D721Med (cell line): ENCODE measurements at places on chromosomes 1 and 21.

DNA sequence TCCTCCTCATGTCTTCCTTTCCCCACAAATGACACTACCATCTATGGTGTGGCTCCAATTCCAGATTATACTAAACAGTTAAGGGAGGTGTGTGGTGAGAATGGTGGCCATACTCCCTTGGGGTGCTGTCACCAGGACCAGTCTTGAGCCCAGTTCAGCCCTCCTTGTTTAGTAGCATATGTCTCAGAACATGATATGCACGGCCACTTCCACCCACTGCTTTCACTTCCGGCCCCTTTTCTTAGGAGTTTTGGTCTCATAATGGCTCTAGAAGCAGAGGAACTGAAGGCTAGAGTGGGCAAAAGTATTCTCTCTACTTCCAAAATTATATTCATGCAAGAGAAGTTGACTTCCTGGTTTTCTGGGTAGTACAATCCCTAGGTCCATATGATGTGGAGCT lies 45.3 kb upstream of the CACNA1E start:
- no peak for DNase-seq

DNA sequence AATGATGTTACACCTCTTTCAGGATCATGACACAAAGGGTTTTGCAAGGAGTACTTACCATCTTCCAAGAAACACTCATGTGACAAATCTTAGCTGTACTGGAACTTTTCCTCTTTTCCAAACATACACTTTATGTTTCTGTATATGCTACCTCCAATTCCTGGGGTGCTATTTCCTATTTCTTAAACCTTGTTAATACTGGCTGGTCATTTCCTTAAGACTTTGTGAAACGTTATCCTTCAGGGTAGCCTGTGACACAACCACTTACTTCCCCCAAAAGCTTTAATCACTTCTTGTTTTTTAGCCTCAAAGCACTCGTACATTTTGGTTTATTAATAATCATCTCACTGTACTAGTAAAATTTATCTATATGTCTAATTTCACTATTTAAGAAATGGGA lies 39.4 kb downstream of the OR10Z1 start:
- no peak for DNase-seq

- DNase-seq, result peak; percentile 73
Measured at GRCh38 chr1:26889551-26890466, at the start of gene GPN2. Gene GPN2, minus strand, starts transcription at chr1:26890283. Its CDS starts 187 bp downstream, at chr1:26890096.

GRCh38 chr1:56803561-56804156 lies 15.5 kb downstream of the FYB2 start:
- no peak for DNase-seq

DNA sequence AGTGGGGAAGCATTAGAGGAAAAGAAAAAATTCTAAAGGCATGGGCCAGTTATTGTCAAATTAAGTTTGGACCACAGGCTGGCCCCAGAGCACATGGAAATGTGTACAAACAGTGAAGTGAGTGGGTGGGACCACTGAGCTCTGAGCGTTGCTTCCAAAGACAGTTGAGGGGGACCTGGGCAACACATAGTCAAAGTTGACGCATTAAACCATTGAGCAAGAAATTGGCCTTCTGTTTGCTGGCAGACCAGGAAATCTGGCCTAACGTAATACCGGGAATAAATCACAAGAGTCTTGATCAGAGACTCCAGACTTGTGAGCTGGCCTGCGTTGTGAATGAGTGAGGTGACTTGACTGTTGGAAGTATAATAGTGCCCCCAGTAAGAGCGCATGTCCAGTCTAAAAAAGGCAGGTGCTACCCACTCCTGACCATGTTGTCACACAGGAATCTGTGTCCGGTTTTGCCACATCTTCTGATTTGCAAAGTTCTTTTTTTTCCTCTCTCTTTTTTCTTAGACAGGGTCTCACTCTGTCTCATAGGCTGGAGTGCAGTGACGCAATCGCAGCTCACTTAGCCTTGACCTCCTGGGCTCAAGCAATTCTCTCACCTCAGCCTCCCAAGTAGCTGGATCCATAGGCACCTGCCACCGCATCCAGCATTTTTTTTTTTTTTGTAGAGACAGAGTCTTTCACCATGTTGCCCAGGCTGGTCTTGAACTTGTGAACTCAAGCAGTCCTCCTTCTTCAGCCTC lies 10.7 kb downstream of the EPHB2 start:
- no peak for DNase-seq

- DNase-seq, result no peak
Measured at GRCh38 chr1:57736940-57737339, 313.1 kb upstream of the DAB1 start.

GRCh38 chr1:59151860-59152259 lies 145.0 kb upstream of the FGGY start:
- DNase-seq, result no peak

DNA sequence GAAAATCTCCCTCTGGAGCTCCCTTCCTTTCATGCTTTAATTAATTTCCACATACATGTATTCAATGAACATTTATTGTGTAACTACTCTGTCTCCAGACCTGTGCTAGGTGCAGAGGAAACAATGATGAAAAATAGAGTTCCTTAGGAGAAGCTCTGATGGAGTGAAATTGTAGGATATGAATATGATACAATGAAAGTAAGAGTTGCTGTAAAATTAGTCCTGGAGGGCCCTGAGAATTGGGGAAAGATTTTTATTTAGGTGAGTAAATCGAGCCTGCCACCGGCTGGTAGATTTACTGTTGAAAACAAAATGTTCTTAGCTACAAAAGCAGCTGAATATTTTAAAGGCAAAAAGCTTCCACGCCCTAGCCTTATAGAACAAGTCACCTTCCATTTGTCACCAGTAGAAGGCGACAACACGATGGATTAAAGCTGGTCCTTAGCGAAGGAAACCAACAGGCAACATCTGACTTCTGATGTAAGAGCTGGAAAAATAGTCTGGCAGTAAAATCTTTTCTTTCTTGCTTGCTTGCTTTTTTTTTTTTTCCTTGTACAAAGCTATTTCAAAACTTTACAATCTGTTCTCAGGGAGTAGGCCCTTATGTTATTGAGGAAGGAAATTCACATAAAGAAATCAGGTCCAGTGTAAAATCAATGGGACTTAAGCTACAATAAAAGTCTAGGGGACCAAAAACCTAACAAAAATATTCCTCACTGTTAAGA lies 82.0 kb upstream of the ROR1 start:
- peak; percentile 53 for DNase-seq

GRCh38 chr1:200228486-200228885 lies 181.3 kb downstream of the ZNF281 start:
- no peak for DNase-seq

DNA sequence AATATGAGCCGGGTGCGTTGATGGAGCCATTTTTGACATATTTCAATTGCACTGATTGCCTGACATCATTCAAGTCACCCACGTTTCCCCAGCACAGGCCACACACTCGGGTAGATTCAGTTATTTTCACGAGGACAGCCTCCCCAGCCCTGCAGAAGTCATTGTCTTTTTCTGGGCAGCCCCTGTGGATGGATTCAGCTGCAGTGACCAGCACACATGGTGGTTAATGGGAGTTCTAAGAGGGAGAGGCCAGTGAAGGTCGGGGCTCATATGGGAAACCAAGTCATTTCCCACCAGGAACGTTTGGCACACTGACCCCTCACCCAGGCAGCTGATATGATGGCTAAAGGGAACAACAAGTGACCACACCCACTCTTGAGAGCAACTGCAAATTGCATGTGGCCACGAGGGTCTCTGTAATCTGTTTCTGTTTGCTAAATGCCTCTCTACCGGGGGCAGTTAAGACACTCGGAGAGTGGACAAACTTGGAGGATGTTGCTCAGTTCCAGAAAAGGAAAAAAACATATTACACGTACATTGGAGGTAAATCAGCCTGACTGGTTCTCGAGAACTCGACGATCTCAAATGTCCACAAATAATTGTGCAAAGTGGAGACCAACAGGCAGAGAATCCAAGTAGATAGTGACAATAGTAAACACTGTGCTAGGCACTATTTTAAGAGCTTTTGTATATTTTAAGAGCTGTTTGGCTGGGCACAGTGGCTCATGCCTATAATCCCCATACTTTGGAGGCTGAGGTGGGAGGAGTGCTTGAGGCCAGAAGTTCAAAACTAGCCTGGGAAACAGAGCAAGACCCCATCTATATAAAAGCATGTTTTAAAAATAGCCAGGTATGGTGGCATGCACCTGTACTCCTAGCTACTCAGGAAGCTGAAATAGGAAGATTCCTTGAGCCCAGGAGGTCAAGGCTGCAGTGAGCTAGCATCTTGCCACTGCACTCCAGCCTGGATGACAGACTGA lies 167.2 kb upstream of the IRF2BP2 start:
- DNase-seq, result no peak

GRCh38 chr21:43591571-43591970 lies 67.7 kb downstream of the HSF2BP start:
- no peak for DNase-seq

DNA sequence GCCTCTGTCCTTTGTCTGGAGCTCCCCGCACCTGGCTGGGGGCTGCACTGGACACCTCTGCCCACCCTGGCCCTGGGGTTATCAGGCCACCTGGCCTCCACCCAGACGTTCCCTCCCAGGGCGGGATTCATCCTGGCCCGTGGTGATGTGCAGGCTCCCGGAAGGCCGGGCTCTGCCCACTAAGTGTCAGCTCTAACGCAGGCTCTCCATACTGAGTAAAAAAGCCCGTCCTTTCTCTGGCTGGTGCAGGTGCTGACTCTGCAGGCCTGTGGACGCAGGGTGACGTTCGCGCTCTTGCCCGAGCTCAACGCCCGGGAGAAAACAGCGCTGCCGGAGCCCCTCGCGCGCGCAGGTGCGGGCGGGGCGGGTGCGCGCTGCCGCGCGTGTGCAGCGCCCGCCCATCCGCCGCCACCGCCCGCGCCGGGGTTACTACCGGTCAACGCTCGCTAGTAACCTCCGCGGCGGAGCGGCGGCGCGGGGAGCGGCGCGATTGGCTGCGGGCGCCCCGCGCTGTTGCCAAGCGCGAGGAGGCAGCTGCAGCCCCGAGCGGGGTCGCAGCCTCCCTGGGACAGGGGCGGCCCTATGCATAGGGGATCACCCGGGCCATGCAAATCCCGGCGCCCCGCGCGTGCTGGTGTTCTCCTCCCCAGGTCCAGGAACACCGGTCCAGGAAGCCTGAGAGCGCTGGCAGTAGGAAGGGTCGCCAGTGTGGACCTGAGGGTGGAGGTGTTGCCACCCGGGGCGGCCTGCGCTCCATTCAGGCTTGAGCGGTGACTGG lies 15.7 kb downstream of the ABCG1 start:
- DNase-seq, result peak; percentile 70

- DNase-seq, result no peak
Measured at GRCh38 chr1:25099343-25099951, 132.9 kb downstream of the SYF2 start.

DNA sequence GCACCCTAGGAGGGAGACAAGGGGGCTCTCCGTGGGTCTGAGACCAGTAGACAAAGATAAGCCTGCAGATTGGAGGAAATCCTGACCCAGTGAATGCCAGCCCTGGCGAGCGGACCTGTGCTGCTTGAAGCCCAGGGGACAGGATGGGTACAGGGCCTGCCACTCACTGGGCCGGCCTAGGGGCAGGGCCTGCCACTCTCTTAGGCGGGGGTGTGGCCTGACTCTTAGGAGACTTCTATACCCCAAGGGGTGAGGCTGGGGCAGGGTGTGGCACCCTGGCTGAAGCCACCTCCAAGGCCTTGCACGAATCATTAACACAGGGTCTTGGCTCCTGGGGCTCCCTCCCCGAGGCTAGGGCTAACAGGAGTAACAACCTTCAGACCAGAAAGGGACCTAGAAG lies 30.7 kb downstream of the TRIM62 start:
- DNase-seq, result no peak

- DNase-seq, result no peak
Measured at GRCh38 chr1:168466714-168467131, 77.1 kb downstream of the XCL2 start.

DNA sequence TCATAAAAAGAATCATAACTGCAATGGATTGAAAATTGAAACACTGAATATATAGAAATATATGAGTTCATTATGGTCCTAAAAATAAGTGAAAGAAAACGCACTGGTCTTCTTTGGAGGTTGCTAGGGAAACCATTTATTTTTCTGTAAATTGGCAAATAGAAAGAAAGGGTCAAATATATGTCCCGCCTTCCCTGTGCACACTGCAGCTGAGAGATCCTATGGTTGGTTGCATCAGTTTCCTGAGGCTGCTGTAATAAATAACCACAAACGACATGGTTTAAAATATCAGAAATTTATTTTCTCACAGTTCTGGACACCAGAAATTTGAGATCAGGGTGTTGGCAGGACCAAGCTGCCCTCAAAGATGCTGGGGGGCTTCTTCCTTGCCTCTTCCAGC lies 35.0 kb downstream of the CA6 start:
- no peak for DNase-seq

GRCh38 chr1:112710159-112710558 lies 3.2 kb upstream of the RHOC start:
- no peak for DNase-seq

DNA sequence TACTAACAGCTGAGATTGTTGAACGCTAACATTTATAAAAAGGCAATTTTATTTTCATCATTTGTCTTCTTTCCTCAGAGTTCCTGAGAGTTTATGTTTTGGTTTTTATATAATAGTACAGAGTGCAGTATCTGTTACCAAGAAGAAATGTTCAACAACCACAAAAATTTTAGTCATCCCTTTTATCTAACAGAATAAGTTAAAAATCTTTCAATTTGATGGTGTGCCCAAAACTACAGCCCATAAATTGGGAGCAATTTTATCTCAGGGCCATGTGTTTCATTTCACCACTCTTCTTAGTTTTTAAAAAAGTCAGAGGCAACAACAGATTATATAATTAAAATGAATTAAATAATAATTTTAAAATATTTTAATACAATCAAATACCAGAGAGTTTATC lies 37.1 kb downstream of the NEXN start:
- DNase-seq, result no peak

- DNase-seq, result no peak
Measured at GRCh38 chr1:187696073-187696472, 867.3 kb downstream of the PLA2G4A start.

- DNase-seq, result no peak
Measured at GRCh38 chr21:44498280-44499210, 41.5 kb downstream of the KRTAP10-1 start.

DNA sequence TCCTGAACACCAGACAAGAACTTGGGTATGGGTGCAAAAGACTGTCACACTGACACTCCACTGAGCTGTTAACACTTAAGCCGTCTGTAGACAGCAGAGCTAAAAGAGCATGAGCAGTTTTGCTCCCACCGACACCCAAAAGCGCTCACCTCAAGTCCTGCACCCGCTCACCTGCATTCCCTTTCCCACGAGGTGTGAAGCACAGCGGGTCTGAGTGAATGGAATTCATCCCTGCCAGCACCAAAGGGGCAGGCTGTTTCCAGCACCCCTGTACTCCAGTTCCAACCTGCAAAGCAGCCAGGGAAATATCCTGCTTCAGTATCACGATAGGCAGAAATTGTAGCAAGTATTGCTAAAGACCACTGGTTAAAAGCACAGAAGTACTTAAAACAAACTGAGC lies 28.8 kb downstream of the KRTAP21-3 start:
- DNase-seq, result no peak

DNA sequence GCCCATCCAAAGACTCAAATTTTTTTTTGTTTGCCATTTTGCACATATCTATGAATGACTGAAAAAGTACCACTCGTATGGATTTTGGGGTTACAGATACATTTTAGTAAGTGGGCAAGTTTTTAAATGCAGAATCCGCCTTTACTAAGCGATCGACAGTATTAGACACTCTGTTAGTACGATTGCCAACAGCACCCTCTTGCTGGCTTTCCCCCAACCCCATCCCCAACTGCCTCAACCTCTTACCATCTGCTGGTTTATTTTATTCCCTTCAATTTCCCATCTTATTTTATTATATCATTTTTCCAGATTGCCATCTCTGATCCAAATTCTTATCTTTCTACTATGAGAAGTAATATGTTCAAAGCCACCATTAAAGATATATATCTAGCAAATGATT lies 244.8 kb downstream of the LRRIQ3 start:
- no peak for DNase-seq
